ENCODE measurements at places on chromosomes 1 and 21. TPM values are rescaled to one million over a fixed set of nuclear protein-coding genes. Genes with fewer than 3 reads are reported as not detected.

The KIF14 gene
- 7.9 TPM for total RNA-seq

The SPRR2A gene
- not detected for total RNA-seq

The OR2T2 gene
- total RNA-seq, result not detected

The FAM131C gene
- total RNA-seq, result not detected

The ANKRD35 gene
- total RNA-seq, result 0.06 TPM

The EXTL2 gene
- total RNA-seq, result 15.2 TPM

The ODF2L gene
- 25.3 TPM for total RNA-seq

The B3GALT6 gene
- 25.5 TPM for total RNA-seq

The CD84 gene
- not detected for total RNA-seq

The GART gene
- 69.4 TPM for total RNA-seq

The TNFRSF9 gene
- total RNA-seq, result 0.16 TPM

The LAX1 gene
- total RNA-seq, result under 0.01 TPM

The MMP23B gene
- 0.19 TPM for total RNA-seq

The GJA9 gene
- not detected for total RNA-seq

The ANGPTL3 gene
- not detected for total RNA-seq

The INKA2 gene
- total RNA-seq, result 13.7 TPM

The XCL2 gene
- total RNA-seq, result not detected

The C1orf50 gene
- total RNA-seq, result 1.6 TPM

The OR6K3 gene
- total RNA-seq, result not detected

The TMPRSS3 gene
- total RNA-seq, result not detected

The ADGRL4 gene
- 282 TPM for total RNA-seq

The DNALI1 gene
- 1.2 TPM for total RNA-seq

Measured in bladder microvascular endothelial cell (primary cell).